ENCODE measurements at places on chromosomes 2 and 18. TPM values are rescaled to one million over a fixed set of nuclear protein-coding genes. Genes with fewer than 3 reads are reported as not detected.

The VSNL1 gene
- not detected for total RNA-seq

The CIB4 gene
- total RNA-seq = not detected

The CNGA3 gene
- total RNA-seq = not detected

The NT5DC4 gene
- total RNA-seq = not detected

The GCKR gene
- not detected for total RNA-seq

The CLK1 gene
- total RNA-seq = 228 TPM

The SIX3 gene
- total RNA-seq = not detected

GRCh38 chr18:20975077-20975476 is 136.5 kb downstream of the ROCK1 start:
- H3K4me3 ChIP-seq = no peak overlapping the region
- DNase-seq = no peak
- no peak overlapping the region for H3K27ac ChIP-seq
- H3K27me3 ChIP-seq = no peaks in the 10 kb centered on the region

DNA sequence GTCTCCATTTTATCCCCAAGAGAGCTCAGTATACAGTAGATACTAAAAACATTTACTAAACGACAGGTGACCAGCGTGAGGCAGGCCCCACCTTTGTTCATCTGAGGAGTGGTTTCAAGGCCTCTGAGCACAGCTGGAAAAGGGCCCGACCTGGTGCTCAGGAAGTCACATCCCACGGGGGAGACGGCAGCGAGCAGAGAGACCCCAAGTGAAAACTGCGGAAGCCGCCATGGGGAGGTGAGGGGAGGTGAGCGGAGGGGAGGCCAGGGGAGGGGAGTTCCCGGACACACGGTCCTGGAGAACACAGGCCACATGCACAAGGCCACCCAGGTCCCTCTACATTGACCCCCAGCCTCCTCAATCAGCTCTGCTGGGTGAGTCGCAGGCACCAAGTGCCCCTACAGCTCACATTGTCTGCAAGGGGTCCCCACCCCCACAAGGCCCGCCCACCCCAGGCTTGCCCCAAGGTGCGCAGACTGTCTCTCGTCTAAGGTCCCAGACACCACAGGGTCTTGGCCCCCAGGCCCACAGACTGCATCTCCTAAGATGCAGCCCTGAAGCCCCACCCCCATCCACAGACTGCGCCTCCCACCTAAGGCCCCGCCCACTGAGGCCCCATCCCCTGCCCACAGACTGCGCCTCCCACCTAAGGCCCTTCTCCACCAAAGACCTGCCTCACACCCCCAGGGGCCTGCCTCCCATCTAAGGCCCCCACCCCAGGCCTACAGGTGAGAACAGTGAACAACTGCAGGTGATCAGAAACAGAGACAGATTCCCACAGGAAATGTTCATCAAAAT is 19.1 kb downstream of the PARD6G start:
- DNase-seq = no peak
- H3K27me3 ChIP-seq = peaks cover 11% of the 10 kb centered on the region
- H3K4me1 ChIP-seq = peaks cover 3% of the 10 kb centered on the region

GRCh38 chr2:219664944-219665343 is 37.5 kb downstream of the SLC4A3 start:
- H3K27me3 ChIP-seq = peaks cover 23% of the 10 kb centered on the region
- no peak for DNase-seq
- H3K4me1 ChIP-seq = no peaks in the 10 kb centered on the region

- H3K27ac ChIP-seq = no peak overlapping the region
- H3K36me3 ChIP-seq = no peaks in the 10 kb centered on the region
- no peak for DNase-seq
- peaks cover 10% of the 10 kb centered on the region for H3K27me3 ChIP-seq
- H3K4me1 ChIP-seq = peaks cover 3% of the 10 kb centered on the region
- H3K4me3 ChIP-seq = no peak overlapping the region
These were observed 190.4 kb upstream of the CRIM1 start for GRCh38 chr2:36165132-36165531.

- H3K4me3 ChIP-seq = no peak overlapping the region
- peaks cover 2% of the 10 kb centered on the region for H3K4me1 ChIP-seq
- DNase-seq = no peak
- peaks cover 10% of the 10 kb centered on the region for H3K36me3 ChIP-seq
- H3K27me3 ChIP-seq = no peaks in the 10 kb centered on the region
These were observed 792.7 kb downstream of the RNF144A start for GRCh38 chr2:7709907-7710306.

- no peaks in the 10 kb centered on the region for H3K36me3 ChIP-seq
- peaks cover 16% of the 10 kb centered on the region for H3K27me3 ChIP-seq
- H3K27ac ChIP-seq = no peak overlapping the region
These were observed 6.2 kb upstream of the GKN1 start for GRCh38 chr2:68968221-68968620.

GRCh38 chr2:40371525-40372282 is 80.2 kb downstream of the SLC8A1 start:
- no peak overlapping the region for H3K4me3 ChIP-seq
- H3K27me3 ChIP-seq = no peaks in the 10 kb centered on the region
- DNase-seq = no peak

DNA sequence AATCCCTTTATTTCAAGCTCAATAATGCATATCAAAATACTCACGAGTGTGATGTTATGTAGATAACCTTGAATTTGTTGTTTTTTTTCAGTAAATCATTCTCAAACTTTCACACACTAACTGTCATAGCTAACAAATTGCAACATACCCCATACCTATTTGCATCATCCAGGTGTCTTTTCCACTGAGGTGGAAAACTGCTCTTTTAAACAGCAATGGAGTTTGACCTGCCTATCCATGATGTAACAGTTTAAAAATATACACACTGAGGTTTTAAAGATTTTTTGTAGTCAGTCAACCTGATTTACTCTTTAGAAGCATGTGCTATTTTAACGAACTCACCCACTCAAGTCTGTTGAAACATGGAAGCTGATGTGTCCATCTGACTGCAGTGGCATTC is 298.7 kb downstream of the RND3 start:
- H3K27ac ChIP-seq = no peak overlapping the region
- no peaks in the 10 kb centered on the region for H3K4me1 ChIP-seq
- H3K4me3 ChIP-seq = no peak overlapping the region
- no peaks in the 10 kb centered on the region for H3K27me3 ChIP-seq
- DNase-seq = no peak

- no peaks in the 10 kb centered on the region for H3K4me1 ChIP-seq
- H3K36me3 ChIP-seq = no peaks in the 10 kb centered on the region
- peaks cover 7% of the 10 kb centered on the region for H3K27me3 ChIP-seq
- no peak overlapping the region for H3K4me3 ChIP-seq
- no peak overlapping the region for H3K27ac ChIP-seq
These were observed 690.0 kb downstream of the ARHGAP15 start for GRCh38 chr2:143819190-143819735.

DNA sequence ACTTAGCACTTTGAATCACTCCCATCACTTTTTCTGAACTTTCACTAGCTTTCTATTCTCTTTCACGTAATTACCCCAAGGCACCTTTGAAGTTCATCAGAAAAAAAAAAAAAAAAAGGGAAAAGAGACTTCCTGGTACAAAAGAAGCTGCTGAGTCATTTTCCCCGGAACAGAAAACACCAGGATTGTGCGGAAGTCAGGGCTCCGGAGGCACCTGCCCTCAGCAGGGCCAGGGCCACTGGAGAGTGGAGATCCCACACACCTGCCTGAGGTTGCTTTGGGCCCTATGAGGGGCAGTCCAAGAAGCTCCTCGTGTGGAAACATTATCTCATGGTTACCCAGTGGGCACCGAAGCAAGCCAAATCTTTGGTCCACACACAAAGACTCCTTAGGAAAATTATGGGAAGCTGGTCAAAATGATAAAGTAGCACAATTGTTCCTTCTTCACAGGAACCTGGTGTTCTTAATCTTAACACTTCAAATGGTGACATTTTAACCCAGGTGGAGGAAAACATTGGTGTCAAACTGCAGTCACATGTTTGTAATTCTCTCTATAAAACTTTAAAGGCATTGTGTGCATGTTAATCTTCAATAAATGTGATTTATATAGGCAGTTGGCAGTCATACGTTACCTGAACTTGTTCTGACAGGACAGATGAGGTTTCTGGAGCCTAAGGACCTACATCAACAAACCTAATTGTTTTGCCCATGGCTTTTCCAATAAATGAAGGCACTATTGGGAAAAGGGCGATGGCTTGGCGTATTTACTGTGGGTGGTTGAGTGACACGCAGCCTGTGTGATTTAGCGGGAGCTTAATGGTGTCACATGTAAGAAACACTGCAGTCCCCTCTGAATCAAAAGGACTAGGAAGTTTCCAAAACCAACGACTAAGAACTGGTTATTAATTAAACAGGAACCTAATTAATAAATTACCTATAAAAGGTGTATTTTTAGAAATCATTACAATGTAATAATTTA is 23.4 kb upstream of the FAM110C start:
- DNase-seq = no peak
- no peaks in the 10 kb centered on the region for H3K36me3 ChIP-seq
- H3K4me1 ChIP-seq = no peaks in the 10 kb centered on the region
- H3K27ac ChIP-seq = no peak overlapping the region

GRCh38 chr2:71671895-71672825 is 218.8 kb downstream of the DYSF start:
- H3K27ac ChIP-seq = no peak overlapping the region
- H3K36me3 ChIP-seq = no peaks in the 10 kb centered on the region
- peak; percentile 21 for DNase-seq
- no peak overlapping the region for H3K4me3 ChIP-seq
- H3K27me3 ChIP-seq = no peaks in the 10 kb centered on the region
- no peaks in the 10 kb centered on the region for H3K4me1 ChIP-seq

- peaks cover 20% of the 10 kb centered on the region for H3K27me3 ChIP-seq
- H3K27ac ChIP-seq = no peak overlapping the region
- H3K4me1 ChIP-seq = no peaks in the 10 kb centered on the region
- H3K4me3 ChIP-seq = no peak overlapping the region
- H3K36me3 ChIP-seq = no peaks in the 10 kb centered on the region
These were observed 118.0 kb downstream of the MREG start for GRCh38 chr2:215895330-215895729.

DNA sequence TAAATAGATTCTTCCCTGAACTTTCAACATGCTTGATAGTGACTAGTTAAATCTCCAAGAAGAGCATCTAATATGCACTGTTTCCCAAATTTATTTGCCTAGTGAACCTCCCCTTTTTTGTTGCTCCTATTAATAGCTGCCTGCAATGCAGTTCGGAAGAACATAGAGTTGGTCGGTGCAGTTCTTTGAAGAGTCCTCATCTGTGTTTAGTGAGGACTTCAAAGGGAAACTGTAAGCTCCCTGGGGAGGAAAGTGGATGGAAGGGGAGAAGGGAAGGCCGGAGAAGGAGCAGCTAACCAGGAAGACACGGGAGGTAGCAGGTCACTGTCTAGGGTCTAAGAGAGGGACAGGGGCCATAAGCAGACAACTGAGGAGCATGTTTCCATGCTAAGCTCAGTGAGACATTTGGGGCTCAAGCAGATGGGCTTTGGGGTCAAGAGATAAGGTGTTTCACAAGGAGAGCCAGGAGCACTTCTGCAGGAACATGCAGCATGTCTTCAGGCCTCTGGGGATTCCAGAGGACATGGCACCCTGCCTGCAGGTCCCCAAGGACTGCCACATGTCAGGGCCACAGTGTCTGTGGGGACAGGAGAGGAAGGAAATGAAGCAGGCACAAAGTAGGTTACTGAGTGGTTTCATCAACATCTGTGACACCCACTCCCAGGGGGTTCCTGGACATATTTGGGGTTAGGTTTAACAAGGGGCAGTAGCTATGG is 48.7 kb upstream of the ANXA4 start:
- H3K4me1 ChIP-seq = peaks cover 61% of the 10 kb centered on the region
- DNase-seq = peak; percentile 54
- peak overlapping the region; percentile 71 for H3K4me3 ChIP-seq
- no peaks in the 10 kb centered on the region for H3K27me3 ChIP-seq
- H3K27ac ChIP-seq = peak overlapping the region; percentile 93

DNA sequence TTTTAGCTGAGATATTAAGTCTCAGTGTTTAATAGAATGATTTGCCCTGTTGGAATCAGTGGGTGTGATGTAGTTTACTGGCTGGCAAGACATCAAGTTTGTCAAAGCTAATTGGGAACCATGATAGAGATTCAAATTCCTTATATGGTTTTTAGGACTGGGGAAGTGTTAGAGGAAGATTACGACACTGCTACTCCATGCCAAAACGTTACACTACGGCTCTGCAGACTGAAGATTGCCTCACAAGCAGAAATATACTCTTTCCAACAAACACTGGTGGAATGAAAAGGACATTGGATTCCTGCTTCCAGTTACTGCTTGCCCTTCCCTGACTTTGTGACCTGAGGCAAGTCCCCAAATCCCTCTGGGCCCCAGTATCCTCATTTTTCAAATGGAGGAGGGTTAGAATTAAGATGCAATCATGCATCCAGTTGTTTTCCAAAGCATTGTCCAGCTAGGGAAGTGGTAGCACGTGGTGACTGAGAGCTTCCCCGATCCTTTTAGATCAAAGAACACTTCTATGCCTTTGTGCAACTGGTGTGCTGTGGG is 147.6 kb downstream of the CDC42EP3 start:
- DNase-seq = no peak
- no peak overlapping the region for H3K4me3 ChIP-seq
- H3K27me3 ChIP-seq = peaks cover 8% of the 10 kb centered on the region
- no peaks in the 10 kb centered on the region for H3K4me1 ChIP-seq
- no peaks in the 10 kb centered on the region for H3K36me3 ChIP-seq

GRCh38 chr2:239715606-239716005 is 309.5 kb downstream of the NDUFA10 start:
- H3K27ac ChIP-seq = no peak overlapping the region
- peaks cover 10% of the 10 kb centered on the region for H3K27me3 ChIP-seq
- no peaks in the 10 kb centered on the region for H3K4me1 ChIP-seq
- no peak for DNase-seq
- peaks cover 2% of the 10 kb centered on the region for H3K36me3 ChIP-seq

- H3K27me3 ChIP-seq = peaks cover 4% of the 10 kb centered on the region
- DNase-seq = no peak
- H3K36me3 ChIP-seq = no peaks in the 10 kb centered on the region
- H3K4me1 ChIP-seq = no peaks in the 10 kb centered on the region
- no peak overlapping the region for H3K4me3 ChIP-seq
These were observed 118.0 kb downstream of the PXDN start for GRCh38 chr2:1626271-1626681.

DNA sequence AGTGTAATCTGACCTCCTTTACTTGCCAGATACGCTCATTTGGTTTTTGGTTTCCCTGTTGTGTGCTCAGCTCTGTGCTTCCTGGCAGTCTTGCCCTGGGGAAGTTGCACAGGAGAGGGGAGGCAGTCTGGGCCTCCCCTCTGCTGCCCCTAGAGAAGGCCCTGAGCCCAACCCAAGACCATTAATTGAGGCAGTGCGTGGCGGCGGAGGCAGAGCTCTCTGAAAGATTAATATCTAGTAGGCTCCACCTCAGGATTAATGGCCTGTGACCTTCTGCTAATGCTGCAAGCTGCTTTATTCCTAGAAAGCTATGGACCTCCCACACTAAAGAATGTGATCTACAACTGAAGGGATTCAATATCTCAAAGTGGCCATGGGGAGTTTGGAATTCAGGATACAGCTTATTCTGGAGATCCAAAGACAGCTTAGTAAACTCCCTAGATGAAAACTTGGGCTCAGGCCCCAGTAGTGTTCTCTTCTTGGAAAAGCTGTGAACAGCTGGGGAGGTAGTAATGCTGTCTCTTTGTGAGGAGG is 41.4 kb upstream of the MAPRE2 start:
- H3K4me1 ChIP-seq = no peaks in the 10 kb centered on the region
- no peak overlapping the region for H3K4me3 ChIP-seq
- peaks cover 8% of the 10 kb centered on the region for H3K27me3 ChIP-seq
- peaks cover 3% of the 10 kb centered on the region for H3K36me3 ChIP-seq
- no peak overlapping the region for H3K27ac ChIP-seq

All from activated naive CD8-positive, alpha-beta T cell treated with anti-CD3 and anti-CD28 coated beads, Interleukin-2, amount 10 ng/mL, durations not matched to agents 7 days and 5 days (primary cell).